Left renal cortex interstitium (tissue), 4 donors: ENCODE measurements at places on chromosomes 2 and 18. TPM values are rescaled to one million over a fixed set of nuclear protein-coding genes. Genes with fewer than 3 reads are reported as not detected.
A peak's percentile ranks its signal among the peaks of the same experiment; 100 is the strongest.

Gene TXNDC2
- 0.10 TPM for polyA plus RNA-seq

- no peak for DNase-seq
Measured at GRCh38 chr2:190412966-190413365, 4.8 kb downstream of the MFSD6 start.

GRCh38 chr2:212414767-212415211, 123.8 kb downstream of the ERBB4 start:
- no peak for DNase-seq

GRCh38 chr2:140178234-140178633, 1398.0 kb upstream of the NXPH2 start:
- no peak for DNase-seq

- no peak for DNase-seq
Measured at GRCh38 chr2:116148361-116148760, 1666.1 kb upstream of the DDX18 start.

Gene ANKRD30B
- 0.14 TPM for polyA plus RNA-seq

- DNase-seq, result no peak
Measured at GRCh38 chr18:23972453-23972852, 42.1 kb upstream of the TTC39C start.

GRCh38 chr2:235551965-235552364, 58.1 kb downstream of the AGAP1 start:
- DNase-seq, result no peak

Gene RNF125
- polyA plus RNA-seq, result 3.0 TPM

- no peak for DNase-seq
Measured at GRCh38 chr2:15010346-15010745, 377.8 kb downstream of the LRATD1 start.

Gene RAB17
- polyA plus RNA-seq, result 15.9 TPM

DNA sequence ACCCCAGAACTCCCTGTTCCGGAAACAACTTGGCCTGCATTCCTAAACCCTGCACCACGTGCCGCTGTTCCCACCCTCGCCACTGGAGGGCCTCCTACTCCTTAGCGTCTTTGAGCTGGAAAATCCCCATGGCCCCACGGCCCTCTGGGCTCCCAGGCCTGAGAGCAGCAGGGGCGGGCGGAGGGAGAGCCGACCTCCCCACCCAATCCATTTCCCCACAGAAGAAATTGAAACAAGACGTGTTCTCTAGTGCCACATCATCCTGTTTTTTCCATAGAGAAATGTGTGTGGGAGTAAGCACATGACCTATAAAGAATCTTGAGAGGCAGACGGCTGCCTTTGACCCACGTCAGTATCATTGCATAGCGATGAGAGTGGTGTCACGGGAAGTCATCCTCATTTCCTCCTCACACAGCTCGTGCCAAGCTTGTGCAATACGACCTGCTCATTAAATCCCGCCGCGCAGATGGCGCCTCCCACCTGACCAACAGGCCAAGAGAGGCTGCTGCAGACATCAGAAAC, 79.2 kb downstream of the LAMA1 start:
- peak; percentile 50 for DNase-seq

- no peak for DNase-seq
Measured at GRCh38 chr2:1626271-1626681, 118.0 kb downstream of the PXDN start.

DNA sequence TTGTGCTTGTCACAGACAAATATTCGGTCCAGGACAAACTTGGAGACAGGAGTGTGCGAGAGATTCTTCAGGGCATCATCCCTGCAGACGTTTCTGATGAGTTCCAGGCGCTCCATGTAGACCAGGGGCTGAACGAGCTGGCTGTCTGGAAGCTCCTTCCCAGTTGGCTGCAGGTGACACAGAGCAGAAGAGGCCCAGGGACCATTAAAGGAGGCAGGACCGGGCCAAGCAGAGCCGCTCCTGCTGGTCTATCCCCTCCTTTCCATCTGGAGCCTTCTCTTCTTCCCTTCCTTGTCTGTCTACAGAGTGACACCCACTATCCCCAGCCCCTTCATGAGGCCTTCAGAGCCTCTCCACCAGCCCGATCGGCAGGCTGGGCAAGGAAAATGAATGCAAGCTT, 19.5 kb downstream of the CHST10 start:
- DNase-seq, result no peak

GRCh38 chr2:148507970-148508369, 136.6 kb upstream of the EPC2 start:
- DNase-seq, result no peak

Gene MAPK4
- polyA plus RNA-seq, result 8.5 TPM

Gene TSPYL6
- polyA plus RNA-seq, result 0.13 TPM

GRCh38 chr2:110904116-110904778, 171.9 kb downstream of the ACOXL start:
- no peak for DNase-seq

Gene SP110
- 17.4 TPM for polyA plus RNA-seq

Gene RGPD3
- polyA plus RNA-seq, result 0.27 TPM

DNA sequence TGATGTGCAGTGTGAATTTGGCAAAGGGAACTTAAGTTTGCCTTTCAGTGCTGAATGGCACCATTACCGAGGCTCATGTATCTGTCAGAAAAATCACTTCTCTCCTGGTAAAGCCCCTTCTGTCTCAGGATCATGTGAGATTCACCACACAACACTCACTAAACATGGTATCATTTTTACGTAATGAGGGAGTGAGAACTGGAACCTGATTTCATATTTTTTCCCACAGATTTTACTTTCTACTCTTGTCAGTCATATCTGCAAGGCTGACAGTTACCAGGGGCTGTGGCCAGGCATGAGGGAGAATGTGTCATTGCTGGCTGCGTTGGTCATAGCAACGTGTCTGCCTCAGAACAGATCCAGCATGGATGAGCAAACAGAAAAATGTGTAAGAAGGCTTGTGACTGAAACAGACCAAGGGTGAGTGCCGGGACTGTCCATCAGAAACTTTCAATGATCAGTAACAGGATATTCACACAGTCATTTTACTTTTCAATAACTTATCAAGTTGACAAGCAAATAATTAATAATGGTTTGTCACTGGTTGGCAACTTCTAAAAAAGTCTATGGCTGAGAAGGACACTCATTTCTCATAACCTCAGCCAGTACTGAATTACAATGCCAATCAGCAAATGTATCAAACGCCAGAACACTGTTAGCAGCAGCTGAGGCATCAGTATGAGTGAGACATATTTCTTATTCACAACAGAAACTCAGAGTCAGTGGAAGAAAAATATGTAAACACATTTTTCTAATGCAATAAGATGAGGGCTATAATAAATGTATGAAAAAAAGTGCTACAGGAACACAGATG, 100.5 kb downstream of the CDC42EP3 start:
- no peak for DNase-seq

Gene ZNF519
- 9.7 TPM for polyA plus RNA-seq

DNA sequence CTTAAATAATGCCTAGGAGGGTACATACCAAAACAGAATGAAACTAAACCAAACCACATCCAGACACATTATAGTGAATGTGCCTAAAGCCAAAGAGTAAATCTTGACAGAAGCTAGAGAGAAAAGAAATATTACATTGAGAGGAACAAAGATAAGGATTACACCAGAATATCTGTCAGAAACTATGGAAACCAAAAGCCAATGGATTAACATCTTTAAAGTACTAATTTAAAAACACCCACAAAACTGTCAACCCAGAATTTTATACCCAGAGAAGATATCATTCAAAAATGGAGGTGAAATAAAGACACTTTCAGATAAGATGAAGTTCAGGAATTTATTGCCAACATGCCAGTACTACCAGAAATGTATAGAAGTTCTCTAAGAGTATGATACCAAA, 198.5 kb upstream of the ZEB2 start:
- no peak for DNase-seq

- no peak for DNase-seq
Measured at GRCh38 chr2:72007402-72007801, 140.3 kb downstream of the CYP26B1 start.

DNA sequence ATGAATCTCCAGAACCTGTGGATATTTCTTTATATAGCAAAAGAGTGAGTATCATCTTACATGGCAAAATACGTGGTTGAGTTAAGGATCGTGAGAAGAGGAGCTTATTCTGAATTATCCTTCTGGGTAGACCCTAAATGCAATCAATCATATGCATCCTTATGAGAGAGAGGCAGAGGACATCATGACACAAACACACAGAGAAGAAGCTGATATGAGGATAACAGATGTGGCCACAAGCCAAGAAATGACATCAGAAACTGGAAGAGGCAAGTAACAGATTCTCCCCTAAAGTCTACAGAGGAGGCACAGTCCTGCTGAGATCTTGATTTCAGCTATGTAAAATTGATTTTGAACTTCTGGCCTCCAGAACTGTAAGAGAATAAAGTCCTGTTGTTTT, 730.2 kb upstream of the ZNF804A start:
- no peak for DNase-seq

Gene SERPINB4
- polyA plus RNA-seq, result not detected

Gene DSG3
- not detected for polyA plus RNA-seq

DNA sequence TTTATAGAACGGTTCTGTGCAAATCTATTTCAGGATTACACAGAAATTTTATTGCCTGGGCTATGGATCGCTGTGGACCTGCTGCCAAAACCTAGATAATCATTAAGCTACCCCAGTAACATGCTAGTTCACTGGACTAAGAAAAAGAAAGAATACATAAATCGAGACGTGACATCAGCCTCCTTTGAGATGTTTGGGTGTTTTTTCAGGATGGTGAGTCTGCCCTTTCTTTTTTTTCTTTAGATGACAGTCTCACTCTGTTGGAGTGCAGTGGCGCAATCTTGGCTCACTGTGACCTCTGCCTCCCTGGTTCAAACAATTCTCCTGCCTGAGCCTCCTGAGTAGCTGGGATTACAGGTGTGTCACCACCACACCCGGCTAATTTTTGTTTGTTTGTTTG, 52.0 kb downstream of the FHOD3 start:
- no peak for DNase-seq

DNA sequence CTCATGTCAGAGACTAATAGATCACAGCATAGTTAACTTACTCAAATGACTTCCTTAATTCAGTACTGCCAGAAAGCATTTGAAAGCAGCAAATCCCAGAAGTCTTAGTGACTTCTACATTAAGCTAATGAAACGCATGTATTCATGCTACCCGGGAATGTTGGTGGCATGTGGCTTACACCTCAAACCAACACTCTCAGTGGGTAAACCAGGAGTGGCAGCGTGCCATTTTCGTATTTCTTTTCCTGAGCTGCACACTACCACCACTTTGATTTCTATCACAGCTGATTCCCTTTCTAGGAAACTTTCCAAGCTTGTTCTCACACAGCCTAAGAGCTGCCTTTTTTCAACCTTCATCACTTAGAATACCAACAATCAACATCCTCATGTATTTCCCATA, 646.6 kb downstream of the NRXN1 start:
- no peak for DNase-seq

DNA sequence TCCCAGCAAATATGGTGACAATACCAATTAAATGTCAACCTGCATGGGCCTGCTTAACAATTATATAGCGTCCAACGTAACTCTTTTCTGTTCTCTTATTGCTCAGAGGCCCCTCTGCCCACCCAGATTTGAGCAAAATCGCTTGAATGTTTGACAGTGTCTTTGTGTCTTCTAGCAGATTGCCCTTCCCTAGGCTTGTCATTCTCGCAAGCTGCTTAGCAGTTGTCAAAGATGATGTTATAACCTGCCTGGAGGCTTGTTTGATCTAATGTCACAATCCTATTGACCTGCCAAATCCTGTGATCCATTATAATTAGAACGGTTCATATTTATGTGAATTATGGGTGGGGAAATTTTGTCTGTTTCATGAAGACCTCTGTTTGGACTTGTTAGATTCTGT, 108.8 kb downstream of the FARSB start:
- no peak for DNase-seq

Gene TEX44
- polyA plus RNA-seq, result not detected

GRCh38 chr2:18156421-18156820, 278.0 kb downstream of the KCNS3 start:
- DNase-seq, result no peak

DNA sequence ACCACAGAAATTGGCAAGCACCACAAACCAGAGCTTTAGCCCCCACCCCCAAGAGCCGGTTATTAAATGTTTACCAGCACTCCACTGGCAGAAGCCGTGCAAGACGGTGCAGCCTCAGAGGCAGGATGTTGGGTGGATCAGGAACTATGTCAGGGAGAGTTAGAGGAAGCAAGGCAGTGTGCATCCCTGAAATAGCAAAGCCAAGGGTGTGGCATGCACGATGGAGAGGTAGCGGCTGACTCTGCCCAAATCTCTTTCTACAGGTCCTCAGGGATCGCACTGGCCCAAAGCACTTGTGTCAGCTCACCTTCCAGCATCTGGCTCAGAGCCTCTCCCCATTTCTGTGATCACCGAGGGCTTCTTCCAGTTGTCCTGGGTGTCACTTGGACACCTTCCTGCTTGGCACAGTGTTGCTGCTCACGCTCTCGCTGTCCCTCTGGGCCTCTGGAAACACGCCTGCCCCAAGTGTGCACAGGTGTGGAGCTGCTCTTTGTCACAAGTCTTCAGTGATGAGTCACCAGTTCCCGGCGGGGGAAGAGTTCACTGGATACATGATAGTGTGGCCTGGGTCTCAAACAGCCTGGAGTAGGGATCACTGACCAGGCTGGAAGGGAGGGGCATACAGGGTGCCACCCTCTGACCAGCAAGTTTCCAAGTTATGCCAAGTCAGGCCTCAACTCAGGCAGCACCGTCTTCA, 17.3 kb upstream of the B3GNT7 start:
- no peak for DNase-seq

DNA sequence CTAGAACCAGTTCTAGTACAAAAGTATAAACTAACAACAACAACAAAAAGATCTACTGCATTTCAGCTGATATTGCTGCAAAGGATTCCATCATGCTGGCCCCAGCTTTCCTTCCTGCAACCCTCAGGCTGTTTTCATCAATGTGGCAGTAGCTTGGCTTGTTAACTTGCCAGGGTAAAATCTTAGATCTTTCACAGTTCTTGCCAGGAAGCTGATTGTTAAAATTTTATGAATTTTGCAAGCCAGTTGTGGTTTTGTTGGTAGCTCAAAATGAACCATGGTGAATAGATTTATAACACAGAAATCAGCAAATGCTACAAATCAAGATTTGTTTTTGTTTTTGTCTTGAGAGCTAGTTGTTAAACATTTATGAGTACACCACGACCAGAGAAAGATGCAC, 19.3 kb downstream of the CCDC178 start:
- DNase-seq, result no peak

Gene TRABD2A
- polyA plus RNA-seq, result 0.27 TPM

GRCh38 chr2:190948671-190949070, 65.3 kb downstream of the STAT1 start:
- no peak for DNase-seq
